ENCODE measurements at places on chromosomes 11 and 22. TPM values are rescaled to one million over a fixed set of nuclear protein-coding genes. Genes with fewer than 3 reads are reported as not detected.

Gene BAIAP2L2
- 0.34 TPM for total RNA-seq

Gene NCR3LG1
- total RNA-seq, result 11.4 TPM

Gene DGCR2
- 22.5 TPM for total RNA-seq

Gene SERPIND1
- not detected for total RNA-seq

Gene EFCAB6
- total RNA-seq, result not detected

Gene OR52H1
- 0.30 TPM for total RNA-seq

Gene FBLN1
- total RNA-seq, result not detected

Gene BIK
- total RNA-seq, result 3.1 TPM

Gene PANX2
- 2.4 TPM for total RNA-seq

Gene SCYL1
- 94.4 TPM for total RNA-seq

Gene DLG2
- 1.8 TPM for total RNA-seq

Gene OR10G4
- total RNA-seq, result not detected

Gene IFITM5
- not detected for total RNA-seq

Gene TSSK2
- total RNA-seq, result not detected

Gene HIKESHI
- 56.0 TPM for total RNA-seq

Gene PYGM
- total RNA-seq, result 1.9 TPM

Gene MMP12
- not detected for total RNA-seq

Gene PCSK7
- 154 TPM for total RNA-seq

Gene GGTLC2
- total RNA-seq, result not detected

Gene MRPL16
- 87.7 TPM for total RNA-seq

Gene TREH
- total RNA-seq, result not detected

Data from activated T-helper 2 cell treated with anti-CD3 and anti-CD28 coated beads, Interferon-gamma antibody, Interleukin-2, Interleukin-4, amounts not matched to agents 10 μg/mL and 5 μg/mL and 100 μg/mL, durations not matched to agents 14 hours and 24 hours and 36 hours (primary cell).